CD4-positive, alpha-beta T cell treated with Interleukin-6 at 100 ng/mL for 8 hours (primary cell): ENCODE measurements at places on chromosomes 3 and 15.

DNA sequence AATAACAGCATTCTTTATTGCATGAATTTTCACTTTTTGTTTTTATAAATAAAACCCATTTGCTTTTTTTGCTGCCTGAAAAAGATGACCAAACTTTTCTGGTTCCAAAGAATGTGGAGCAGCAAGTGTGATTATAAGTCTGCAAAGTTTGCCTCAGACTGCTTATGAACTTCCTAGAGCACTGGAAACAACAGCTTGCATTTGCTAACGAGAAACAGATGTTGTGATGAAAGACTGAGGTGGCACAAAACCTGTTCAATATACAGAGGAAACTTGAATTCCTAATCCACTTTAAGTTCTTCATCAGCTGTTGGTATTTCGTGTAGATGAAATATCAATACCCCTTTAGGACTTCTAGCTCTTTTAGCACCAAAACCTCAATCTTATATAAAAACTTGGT is 9.3 kb downstream of the ZPLD1 start:
- no peak for DNase-seq

DNA sequence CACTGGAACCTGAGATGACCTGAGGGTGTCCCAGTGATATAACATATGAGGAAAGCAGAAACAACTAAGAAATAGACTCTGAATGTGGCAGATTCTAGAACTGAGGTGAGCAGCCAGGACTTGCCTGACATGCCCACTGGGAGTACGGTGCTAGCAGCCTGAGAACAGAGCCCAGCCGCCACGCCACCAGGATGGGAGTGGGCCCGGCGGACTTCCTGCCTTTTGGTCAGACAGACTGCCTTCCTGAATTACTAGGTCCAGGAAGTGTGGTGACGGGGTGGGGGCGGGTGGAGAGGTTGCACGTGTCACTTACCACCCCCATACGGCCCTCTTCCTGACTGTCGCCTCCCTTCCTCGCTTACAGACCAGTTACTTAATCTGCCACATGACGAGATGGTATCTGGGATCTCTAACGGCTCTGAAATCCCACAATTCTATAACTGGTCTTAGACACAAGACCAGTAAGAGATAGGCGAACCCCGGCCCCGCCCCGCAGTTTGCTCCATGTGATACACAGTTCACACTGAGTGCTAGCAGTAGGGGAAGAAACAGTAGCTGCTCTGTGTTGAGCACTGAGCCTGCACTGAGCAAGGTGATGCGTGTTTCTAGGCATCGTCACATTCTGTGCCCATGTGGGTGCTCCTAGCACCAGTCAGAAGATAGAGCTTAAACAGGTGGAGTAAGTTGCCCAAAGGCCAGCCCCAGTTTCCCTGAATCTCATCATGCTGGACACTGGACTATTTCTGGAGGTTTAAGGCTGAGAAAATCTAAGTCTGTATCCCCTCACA is 95.7 kb downstream of the CPN2 start:
- peak; percentile 40 for DNase-seq

GRCh38 chr3:9986230-9986725 is 363 bp downstream of the EMC3 start:
- DNase-seq = no peak

GRCh38 chr3:132787616-132788300 is 65.5 kb upstream of the NPHP3 start:
- no peak for DNase-seq

GRCh38 chr3:186599142-186599784 is 13.6 kb upstream of the AHSG start:
- DNase-seq = no peak

GRCh38 chr15:75200765-75201615 is 692 bp upstream of the C15orf39 start:
- DNase-seq = peak; percentile 42

DNA sequence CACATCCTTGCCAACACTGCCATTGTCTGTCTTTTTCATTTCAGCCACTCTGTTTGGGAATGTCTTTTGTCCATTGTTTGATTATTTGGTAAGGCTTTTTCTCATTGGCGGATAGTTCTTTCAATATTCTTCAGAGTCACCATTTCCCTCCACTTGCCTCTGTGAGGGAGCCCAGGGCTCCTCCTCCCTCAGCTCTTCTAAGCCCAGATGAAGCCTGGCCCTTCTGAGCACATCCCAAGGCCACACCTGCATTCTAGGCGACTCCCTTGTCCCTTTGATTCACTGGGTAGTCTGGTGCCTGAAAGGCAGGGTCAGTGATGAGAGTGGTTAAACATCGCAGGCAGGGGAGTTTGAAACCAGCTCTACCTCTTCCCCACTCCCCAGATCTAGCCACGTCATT is 12.4 kb upstream of the LTF start:
- no peak for DNase-seq
